RCC 7860 (cell line): ENCODE measurements at places on chromosomes 4 and X.

GRCh38 chrX:106606571-106606970 is 5.2 kb upstream of the RADX start:
- no peak for DNase-seq

- no peak for DNase-seq
Measured at GRCh38 chr4:23654791-23655190, 235.1 kb downstream of the PPARGC1A start.

- peak; percentile 35 for DNase-seq
Measured at GRCh38 chrX:70196961-70197720, 19.9 kb downstream of the DGAT2L6 start.

DNA sequence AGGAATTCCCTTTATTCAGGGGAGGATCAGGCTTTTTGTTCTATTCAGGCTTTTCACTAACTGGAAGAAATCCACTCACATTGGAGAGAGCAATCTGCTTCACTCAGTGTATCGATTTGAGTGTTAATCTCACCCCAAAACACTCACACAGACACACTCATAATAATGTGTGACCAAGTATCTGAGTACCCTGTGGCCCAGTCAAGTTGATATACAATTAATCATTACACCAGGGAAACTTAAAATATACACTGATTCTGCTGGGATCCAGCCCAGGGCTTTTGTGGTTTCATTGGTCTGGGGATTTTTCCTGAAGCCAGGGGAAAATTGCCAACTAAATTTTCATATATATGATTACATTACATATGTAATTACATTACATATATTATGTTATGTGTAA is 44.0 kb upstream of the GATB start:
- DNase-seq = peak; percentile 44

GRCh38 chr4:64940698-64941097 is 531.4 kb upstream of the TECRL start:
- DNase-seq = peak; percentile 44

DNA sequence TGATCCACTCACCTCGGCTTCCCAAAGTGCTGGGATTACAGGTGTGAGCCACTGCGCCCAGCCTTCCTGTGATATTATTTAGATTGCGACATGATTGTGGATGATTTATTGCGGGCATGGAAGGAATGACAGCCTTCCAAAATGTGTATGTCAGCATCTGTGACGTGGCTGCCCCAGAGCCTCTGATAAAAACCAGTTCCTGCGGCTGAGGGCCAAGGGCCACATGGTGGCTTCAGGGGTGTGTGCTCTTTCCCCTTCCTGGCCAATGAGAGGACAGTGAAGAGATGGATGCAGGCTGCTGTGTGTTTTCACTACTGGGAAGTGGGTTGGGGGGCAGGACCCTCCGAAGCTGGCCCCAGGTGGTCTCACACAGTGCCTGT is 57.4 kb upstream of the HGFAC start:
- DNase-seq = no peak

DNA sequence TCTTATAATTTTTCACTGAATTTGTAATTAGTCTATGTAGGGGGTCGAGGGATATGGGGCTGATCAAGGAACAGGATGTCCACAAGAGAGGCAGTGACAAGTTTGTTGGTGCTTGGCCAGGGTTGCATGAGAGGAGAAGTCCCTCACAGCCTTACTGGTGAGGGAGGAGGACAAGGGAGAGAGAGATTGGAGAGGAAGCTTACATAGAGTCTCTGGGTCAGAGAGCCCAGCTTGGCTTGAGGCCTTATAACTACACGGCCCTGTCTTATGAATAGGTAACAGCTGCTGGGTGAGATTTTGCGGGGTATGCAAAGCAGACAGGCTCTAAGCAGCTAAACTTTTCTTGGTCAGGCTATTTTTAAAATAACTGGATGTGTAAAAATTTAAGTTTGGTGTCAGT is 37.9 kb upstream of the OTUD4 start:
- DNase-seq = no peak

DNA sequence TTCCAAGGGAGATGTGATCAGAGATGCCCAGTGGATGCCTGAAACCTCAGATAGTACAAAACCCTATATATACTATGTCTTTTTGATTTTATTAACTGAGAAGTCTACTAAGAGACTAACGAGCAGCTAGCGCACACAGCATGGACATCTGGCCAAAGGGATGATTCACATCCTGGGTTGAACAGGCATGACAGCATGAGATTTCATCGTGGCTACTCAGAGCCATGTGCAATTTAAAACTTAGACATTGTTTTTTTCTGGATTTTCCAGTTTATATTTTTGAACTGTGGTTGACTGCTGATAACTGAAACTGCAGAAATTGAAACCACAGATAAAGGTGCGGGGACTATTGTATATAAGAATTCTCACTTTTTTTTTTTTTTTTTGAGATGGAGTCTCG is 2252.9 kb upstream of the AGA start:
- DNase-seq = peak; percentile 4

DNA sequence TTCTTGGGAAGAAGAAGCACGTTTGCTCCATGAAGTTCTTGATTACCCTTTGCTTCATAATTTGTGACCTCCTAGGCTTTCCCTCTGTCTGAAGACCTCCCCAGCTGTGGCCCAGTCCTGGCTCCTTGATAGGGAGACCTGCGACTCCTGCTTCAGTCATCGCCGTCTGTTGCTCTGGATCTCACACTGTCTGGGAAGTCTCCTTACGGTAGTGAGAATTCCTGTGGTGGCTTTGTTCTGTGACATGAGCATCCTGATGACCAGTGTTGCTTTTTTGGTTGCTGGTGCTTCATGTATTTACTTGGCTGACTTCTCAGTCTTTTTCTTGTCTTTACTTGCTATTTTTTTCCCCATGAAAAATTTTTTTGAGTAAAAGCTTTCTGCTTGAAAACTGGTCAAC is 44.2 kb downstream of the JADE1 start:
- peak; percentile 22 for DNase-seq

DNA sequence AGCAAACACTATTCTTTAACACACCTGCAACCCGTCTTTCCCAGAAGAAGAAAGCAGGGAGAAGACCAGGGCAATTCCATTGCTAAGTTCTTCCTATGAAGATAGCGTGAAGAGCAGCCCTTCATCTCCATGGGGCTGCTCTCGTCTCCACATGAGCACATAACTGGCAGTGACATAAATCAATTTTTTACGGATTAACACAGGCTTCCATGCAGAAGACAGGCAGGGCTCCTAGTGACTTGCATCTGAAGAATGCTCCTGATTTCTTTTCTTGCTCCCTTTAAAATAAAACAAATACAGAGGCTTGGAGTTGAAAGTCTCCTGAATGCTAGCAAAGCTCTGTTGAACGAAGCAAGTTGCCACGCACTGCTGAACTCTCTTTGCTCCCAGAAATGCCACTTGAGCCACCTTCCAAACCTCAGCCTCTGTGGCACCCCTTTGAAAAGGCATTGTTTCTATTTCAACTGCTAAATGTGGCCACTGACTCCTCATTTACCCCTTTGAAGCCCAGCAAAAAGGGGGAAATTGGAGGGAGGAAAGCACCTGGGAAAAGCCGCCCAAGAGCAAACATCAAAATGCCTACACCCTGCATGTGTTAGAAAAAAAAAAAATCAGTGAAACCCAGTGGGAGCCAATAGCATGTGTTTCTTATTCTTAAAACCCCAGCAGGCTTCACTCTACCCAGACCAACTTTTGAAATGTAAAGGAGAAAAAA is 383.7 kb downstream of the IDS start:
- DNase-seq = no peak

GRCh38 chr4:27270435-27270834 is 409.8 kb downstream of the STIM2 start:
- no peak for DNase-seq

- no peak for DNase-seq
Measured at GRCh38 chr4:169987327-169988228, 38.6 kb downstream of the MFAP3L start.

DNA sequence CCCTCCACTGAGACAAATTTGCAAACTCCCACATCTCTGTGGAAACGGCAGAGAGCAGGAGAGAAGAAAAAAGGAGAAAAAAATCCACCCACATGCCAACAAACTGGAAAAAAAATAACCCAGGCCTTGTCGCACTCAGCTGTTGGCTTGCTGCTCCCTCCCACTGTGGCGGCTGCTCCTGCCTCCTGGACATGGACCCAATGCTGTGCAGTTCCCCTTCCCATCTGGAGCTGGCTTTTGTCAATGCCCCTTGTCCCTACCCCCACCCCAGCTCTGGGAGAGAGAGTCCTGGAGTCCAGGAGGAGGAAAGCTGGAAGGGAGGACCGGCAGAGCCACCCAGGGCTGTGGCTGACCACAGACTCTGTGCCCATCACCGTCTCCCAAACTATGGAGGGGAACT is 50.8 kb upstream of the IQSEC2 start:
- no peak for DNase-seq

DNA sequence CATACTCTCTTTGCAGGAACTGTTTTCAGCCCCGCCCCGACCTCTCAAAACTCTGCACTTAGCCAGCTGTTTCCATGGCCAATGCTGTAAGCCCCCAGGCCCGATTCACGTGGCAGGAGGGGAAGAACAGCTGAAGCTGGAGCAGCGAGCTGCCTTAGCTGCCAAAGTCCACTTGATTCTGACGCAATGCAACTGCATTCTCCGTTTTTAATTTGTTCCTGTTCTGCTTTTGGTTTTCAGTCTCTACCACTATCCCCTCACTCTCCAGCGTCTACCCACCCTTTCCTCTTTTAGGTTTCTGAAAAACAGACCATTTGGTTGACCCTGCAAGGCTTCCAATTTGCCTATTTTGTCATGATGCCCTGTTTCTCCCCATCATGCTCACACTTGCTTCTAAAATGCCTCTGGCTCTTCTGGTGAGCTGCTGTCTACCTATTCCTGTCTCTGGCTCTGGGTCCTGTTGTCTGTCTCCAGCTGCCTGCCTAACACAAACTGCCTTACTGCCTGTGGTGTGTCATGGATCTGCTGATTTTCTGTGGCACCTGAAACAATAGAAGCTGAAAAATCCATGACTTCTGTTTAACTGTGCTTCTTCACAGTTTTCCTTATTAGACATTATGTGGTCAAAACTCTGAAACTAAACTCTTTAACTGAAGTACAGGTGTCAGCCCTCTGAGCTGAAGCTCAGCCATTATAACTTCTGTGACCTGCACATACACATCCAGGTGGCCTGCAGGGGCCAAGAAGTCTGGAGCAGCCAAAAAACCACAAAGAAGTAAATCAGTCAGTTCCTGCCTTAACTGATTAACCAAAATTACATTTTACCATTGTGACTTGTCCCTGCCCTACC is 160.5 kb upstream of the AGTR2 start:
- no peak for DNase-seq

GRCh38 chrX:66013194-66013816 is 26.6 kb downstream of the VSIG4 start:
- no peak for DNase-seq

DNA sequence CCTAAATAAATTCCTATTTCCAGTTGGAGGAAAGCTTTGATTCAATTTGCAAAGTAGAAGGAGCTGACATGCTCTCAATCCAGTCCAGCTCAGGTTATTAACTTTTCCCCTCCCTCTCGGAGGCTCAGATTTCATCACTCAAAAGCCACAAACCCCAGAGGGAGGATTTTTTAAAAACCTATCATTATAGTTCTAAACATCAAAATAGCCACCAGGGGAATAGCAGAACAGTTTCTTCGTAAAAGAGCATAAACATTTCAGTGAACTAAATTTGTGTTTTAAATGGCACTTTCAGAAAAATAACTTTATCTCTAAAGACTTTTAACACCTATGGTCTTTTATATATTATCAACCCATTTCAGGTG is 8.8 kb downstream of the GPRIN3 start:
- no peak for DNase-seq

DNA sequence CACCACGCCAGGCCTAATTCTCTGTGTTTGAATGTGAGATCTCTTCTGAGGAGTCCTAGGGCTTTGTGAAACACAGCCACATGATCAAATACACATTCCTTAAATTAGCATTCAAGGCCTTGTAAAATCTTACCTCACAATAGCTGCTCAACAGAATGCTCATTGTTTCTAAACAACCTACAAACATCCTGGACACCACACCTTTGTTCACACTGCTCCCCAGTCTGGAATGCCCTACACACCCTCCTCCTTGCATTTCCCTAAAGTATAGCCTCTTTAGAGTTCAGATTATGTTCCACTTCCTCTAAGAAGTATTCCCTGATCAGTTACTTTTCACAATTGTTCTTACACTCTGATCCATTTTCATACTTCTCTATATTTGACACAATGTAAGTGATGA is 110.6 kb downstream of the AGTR2 start:
- no peak for DNase-seq

DNA sequence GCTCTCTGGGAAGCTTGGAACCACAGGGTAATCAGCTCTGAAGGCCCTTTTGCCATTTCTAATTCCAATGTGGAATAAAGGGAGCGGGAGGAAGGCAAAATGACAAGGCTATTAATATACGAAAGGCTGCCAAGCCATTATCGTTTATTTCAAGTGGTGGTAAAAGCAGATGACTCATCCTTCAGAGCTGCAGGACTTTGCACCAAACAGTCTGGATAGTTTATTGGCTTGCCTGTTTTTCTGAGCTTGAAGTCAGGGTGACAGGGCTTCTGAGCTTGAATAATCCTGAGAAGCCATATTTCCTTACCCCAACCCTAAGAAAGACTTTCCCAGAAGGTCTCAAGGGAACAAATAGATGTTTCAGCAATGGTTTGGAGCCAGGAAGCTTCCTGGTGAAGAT is 7.7 kb upstream of the GABRE start:
- DNase-seq = peak; percentile 72

GRCh38 chr4:174549721-174550120 is 27.4 kb upstream of the HPGD start:
- DNase-seq = no peak

- DNase-seq = peak; percentile 19
Measured at GRCh38 chr4:41363384-41363981, 106.8 kb downstream of the UCHL1 start.

GRCh38 chr4:42942216-42942615 is 49.7 kb downstream of the GRXCR1 start:
- DNase-seq = no peak

DNA sequence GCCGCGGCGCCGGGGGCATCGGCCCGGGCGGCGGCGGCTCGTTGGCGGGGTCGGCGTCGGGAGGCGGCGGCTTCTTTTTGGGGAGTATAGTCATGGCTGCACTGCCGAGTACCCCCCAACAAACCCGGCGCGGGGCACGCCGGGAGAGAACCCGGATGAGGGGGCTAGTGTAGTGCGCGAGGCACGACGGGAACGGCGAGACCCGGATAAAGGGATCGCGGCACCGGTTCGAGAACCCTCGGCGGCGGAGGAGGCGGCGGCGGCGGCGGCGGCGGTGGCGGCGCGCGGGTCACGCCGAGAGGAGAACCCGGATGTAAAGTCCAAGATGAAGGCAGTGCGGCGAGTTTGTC is at the start of gene OTUD5:
Gene OTUD5 (minus strand): TSS at position 131 of the 350 bp plus-strand sequence. CDS start 37 bp downstream, at position 94.
- DNase-seq = no peak

DNA sequence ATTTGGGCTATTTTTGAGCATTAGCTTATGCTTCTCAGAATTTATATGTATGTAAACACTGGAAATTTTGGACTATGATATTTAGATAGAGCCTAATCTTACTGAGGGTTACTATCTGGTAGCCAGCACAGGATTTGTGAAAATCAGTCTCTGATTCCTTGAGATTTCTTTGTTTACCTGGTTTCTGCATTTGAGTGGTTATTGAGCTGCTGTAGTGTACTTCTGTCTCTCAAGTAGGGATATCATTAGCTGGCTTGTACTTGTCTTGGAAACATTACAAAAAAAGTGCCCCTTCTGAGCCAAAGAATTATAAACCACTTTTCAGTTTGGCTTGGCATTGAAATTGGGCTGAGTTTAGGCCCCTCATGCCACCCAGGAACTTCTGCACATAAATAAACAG is 49.7 kb downstream of the TLL1 start:
- DNase-seq = no peak

GRCh38 chr4:4862665-4863482 is 3.4 kb downstream of the MSX1 start:
- DNase-seq = no peak

GRCh38 chr4:76987153-76987591 is 37.6 kb downstream of the SEPTIN11 start:
- DNase-seq = no peak

- DNase-seq = no peak
Measured at GRCh38 chr4:159425737-159426305, 322.9 kb downstream of the RAPGEF2 start.
